ENCODE measurements at places on chromosomes 4 and X. TPM values are rescaled to one million over a fixed set of nuclear protein-coding genes. Genes with fewer than 3 reads are reported as not detected.

GRCh38 chr4:160611181-160611580, 1508.3 kb downstream of the RAPGEF2 start:
- H3K4me3 ChIP-seq = no peak overlapping the region
- no peaks in the 10 kb centered on the region for H3K4me1 ChIP-seq
- no peaks in the 10 kb centered on the region for H3K27me3 ChIP-seq
- no peak overlapping the region for H3K27ac ChIP-seq
- no peaks in the 10 kb centered on the region for H3K36me3 ChIP-seq

DNA sequence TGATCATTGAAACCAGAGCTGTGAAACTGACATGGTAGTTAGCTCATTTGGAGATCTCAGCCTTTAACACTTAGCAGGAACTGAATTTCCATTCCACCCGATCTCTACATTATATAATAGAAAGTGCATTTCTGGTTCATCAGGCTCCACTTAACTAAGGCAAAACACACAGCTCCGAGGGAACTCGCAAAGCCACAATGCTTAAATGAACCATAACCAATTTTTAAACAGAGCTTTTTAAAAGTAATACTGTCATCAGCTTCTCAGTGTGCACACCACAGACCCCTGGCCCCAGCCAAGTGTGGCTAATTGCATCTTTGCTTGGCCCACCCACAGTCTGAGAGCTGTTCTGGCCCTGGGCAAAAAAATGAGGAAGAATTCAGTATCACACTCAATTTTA, 66.1 kb downstream of the DCHS2 start:
- no peaks in the 10 kb centered on the region for H3K27me3 ChIP-seq
- no peak overlapping the region for H3K27ac ChIP-seq
- no peak overlapping the region for H3K4me3 ChIP-seq
- no peaks in the 10 kb centered on the region for H3K4me1 ChIP-seq

Gene CNGA1
- not detected for total RNA-seq

Gene ARHGAP24
- 23.1 TPM for total RNA-seq

Gene GC
- not detected for total RNA-seq

Gene PAGE1
- not detected for total RNA-seq

Gene MAGEE2
- not detected for total RNA-seq

GRCh38 chr4:116512552-116512951, 572.8 kb downstream of the TRAM1L1 start:
- H3K4me1 ChIP-seq = no peaks in the 10 kb centered on the region
- H3K27me3 ChIP-seq = no peaks in the 10 kb centered on the region
- H3K4me3 ChIP-seq = no peak overlapping the region
- H3K36me3 ChIP-seq = no peaks in the 10 kb centered on the region
- no peak for DNase-seq
- H3K27ac ChIP-seq = no peak overlapping the region

GRCh38 chr4:8285143-8285975, 15.8 kb downstream of the HTRA3 start:
- DNase-seq = peak; percentile 57
- H3K4me1 ChIP-seq = peaks cover 30% of the 10 kb centered on the region
- no peak overlapping the region for H3K4me3 ChIP-seq
- H3K36me3 ChIP-seq = no peaks in the 10 kb centered on the region
- no peaks in the 10 kb centered on the region for H3K27me3 ChIP-seq
- H3K27ac ChIP-seq = peak overlapping the region; percentile 4

Measured in sigmoid colon (tissue), 7 donors.